ENCODE measurements at places on chromosomes 3 and 15.

DNA sequence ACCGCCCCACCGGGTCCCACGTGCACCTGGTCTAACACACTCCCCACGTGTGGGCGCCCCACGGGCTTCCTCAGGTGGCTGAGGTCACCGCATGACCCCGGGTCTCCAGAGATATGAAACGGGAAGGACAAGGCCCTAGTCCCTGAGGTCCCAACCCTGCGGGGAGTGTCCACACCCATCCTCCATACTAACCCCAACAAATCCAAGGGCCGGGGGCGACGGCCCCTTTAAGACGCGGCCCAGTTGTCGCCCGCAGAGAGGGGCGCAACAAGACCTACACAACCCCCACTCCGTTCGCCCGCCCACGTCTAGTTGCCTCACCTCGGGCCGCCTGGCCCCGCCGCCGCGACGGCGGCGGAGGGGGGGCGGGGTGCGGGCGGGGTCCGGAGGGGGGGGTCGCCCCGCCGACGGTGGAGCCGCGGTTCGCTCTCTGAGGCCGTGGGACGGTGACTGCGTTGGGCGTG, 396 bp downstream of the INO80 start:
- no peak for DNase-seq

GRCh38 chr3:130384476-130385025, 39.1 kb downstream of the COL6A5 start:
- no peak for DNase-seq

DNA sequence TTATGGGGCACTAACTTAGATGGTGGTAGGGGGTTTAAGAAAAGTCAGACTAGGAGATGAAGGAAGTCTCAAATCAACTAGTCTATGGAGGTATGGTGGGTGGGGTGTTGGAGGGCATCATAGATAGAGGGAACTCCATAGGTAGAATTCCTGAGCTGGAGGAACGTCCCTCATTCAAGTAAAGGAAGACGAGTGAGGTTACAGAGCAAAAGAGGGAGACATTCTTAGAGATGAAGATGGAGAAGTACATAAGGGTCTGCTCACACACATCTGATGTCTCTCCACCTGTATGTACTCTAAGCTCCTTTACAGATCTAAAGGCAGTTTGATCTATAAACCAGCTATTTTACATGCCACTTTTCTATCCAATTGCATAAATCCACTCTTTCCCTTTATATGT, 1.4 kb downstream of the PLSCR1 start:
- DNase-seq, result no peak

DNA sequence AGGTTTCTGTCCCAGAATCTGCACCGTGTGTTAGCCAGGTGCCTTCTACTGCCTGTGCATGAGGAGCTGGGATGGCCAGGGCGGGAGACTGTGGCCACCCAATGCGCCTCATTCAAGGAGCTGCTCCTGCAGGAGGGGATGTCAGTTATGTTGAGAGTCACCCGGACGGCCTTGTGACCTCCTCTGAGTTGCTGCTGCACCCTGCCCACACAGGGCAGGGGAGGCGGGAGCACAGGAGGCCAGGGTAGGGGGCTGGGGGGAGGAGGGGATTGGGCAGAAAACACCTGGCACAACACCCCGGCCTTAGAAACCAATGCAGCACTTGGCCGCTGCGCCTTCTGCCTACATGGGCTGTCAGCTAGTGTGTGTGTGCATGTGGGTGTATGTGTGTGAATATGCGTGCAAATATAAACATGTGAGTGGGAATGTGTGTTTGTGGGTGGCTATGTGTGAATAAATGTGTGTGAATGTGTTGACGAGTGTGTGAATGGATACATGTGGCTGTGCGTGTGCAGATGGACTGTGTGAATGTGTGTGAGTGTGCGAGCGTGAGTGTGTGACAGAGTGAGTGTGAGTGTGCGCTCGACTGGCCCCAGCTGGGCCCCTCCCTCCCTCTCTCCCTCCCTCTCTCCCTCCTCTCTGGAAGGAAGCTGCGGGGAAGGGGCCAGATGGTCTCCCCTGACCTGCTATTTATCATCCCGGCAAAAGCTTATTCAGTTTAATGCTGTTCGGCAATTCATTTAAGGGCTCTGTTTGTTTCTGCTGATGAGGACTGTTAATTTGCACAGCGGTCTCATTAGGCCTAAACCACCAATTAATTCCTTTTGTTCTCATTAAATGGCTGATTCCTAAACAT, 106.9 kb downstream of the TLE3 start:
- DNase-seq, result no peak

DNA sequence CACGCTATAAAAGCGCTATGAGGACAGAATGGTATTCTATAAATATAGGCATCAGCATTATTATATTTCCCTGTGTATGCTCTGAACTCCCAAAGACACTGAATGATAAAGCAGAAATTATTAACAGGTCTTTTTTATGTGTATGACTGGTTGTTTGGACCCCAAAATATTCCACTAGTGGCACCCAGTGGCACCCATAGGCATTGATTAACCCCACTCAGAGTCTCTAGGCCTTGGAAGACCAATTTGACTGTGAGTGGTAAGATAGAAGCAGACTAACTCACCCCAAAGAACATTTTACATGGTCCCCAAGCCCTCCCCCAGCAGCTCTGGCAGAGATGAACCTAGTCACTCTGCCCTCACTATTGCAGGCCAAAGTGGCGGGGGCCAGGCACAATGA, 45.4 kb upstream of the UBE2E1 start:
- no peak for DNase-seq

All from BJ (cell line).